ENCODE measurements at places on chromosomes 2 and 18.

GRCh38 chr18:9869715-9870430 lies 15.9 kb upstream of the TXNDC2 start:
- no peak for DNase-seq

DNA sequence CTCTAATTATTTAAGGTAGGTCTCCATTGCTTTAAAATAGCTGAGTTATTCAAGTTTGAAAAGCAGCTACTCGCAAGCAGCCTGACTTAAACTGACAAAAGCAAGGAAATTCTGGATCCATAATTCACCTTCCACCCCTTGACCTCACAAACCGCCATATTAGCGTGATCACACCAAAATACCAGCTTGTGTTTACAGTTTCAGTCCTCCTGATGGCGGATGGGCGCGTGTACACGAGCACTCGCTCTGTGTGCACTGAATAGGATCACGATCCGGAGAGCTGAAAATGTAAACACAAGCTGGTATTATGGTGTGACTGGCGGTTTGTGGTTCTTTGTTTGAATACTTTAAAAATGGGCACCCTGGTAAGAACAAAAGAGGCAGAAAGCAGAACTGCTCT lies 42.4 kb upstream of the PSMD14 start:
- no peak for DNase-seq

GRCh38 chr18:25279133-25279532 lies 72.8 kb downstream of the ZNF521 start:
- peak; percentile 39 for DNase-seq

- peak; percentile 55 for DNase-seq
Measured at GRCh38 chr2:239751679-239752355, 273.3 kb downstream of the NDUFA10 start.

DNA sequence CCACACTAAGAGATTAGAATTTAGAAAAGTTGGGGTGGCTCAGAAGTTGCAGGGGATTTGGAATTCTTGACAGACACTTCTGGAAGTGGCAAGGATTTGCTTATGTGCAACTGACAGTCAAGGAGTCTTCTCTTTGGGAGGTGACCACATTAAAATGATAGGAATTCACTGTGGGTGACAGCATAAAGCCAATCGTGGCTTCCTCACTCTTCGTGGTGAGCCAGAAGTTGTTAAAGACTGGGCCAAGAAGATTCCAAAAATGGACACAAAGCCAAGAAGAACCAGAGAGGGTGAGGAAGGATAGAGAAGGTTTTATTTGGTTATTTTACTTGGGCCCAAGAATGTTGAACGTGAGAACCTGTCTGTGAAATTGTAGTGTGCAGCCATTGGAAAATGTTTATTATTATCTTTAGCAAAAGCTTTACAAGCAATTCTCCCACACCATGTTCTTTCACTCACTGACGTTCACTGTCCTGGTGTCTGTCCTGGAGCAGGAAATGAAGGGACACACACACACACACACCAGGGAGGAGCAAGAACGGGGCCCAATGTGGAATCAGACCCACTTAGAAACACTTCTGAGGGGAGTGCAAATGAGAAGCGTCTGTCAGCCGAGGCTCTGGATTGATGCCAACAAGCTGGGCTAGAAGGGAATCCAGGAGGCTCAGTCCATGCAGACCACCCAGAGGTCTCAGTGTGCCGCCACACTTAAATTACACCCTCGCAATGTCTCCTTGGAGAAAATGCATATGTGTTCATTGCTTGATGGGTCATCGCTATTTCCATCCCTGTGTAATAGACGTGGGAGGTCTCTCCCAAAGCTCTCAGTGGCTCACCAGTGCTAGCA lies 37.2 kb downstream of the STEAP3 start:
- DNase-seq = no peak

- no peak for DNase-seq
Measured at GRCh38 chr2:241031436-241032165, 33.2 kb downstream of the SNED1 start.

GRCh38 chr2:1550658-1551316 lies 137.5 kb downstream of the TPO start:
- DNase-seq = peak; percentile 80

DNA sequence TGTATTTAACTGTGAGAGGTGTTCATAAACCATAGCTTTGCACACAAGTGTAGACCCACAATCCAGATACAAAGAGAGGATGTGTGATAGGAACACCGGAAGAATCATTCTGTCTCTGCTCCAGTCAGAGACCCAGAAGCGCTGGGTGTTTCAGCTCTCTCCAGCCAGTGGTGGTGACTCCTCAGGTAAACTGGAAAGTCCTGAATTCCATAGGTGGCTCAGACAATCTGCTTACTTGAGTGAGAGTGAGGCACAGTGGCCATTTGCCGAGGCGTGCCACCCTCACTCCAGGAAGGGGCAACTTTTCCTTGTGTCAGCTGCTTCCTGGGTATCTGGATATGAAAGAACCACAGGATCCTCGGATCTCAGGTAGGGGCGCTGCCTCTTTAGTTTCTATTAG lies 171.5 kb downstream of the KCNS3 start:
- no peak for DNase-seq

DNA sequence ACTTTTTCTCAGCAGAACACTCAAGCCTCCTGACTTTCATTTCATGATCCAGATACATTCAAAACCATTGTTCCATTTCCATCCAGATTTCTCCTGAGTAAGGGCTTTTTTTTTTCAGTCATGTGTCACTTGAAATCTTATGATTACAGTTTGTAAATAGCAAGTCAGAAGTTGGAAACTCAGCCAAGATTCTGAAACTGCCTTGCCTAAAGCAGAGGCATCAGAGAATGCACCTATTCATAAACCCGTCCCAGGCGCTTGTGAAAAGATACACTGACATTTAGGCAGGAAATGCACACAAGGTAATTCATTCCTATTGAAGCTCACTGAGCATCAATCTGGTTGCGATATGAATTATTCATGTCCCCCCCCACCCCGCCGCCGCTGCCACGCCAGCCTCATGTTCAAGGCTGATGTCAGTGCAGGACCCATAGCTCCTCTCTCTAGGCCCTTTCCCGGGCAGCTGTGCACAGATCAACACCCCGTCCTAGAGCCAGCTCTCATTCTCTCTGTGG lies 30.4 kb upstream of the MGAT4A start:
- peak; percentile 18 for DNase-seq

Measured in eye (tissue), 1 donor.